ENCODE measurements at places on chromosomes 3 and 15.

DNA sequence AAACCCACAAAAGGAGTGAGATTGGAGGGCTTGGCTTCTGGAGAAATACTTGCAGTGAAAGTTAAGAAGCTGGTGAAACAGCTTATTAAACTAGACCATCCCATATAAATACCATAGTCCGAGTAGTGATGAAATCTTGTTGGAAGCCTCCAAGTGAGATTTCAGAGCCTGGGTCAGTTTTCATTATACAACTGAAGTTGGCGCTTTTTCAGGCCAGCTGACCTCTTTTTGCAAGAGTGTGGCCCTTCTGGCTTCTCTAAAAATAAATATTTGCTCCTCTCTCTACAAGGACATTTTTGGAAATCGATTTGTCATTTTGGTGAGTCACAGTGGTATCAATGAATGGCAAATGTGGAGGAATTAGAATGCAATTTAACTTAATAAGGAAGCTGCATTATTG is 51.2 kb upstream of the THRB start:
- no peak for DNase-seq

DNA sequence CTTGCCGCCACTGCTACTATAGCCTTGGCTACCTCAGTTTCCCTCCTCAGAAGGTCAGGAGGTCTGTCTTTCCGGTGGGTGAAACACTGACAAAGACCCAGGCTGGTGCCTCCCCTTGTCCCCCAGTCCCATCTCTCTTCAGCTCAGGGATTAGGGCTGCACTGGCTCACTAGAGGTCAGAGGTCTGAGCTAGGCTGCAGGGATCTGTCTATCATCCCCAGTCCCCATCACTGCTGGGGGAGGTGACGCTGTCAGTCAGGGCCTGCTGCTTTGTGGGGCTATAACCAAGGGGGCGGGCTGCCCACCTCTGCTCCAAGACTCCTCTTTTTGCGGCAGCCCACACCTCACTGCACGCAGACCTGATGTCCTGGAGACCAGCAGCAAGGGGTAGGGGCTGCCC is 13.7 kb downstream of the SEMA3F start:
- no peak for DNase-seq

- peak; percentile 41 for DNase-seq
Observed at GRCh38 chr3:48504051-48504946, at the start of gene SHISA5. Gene SHISA5, minus strand, starts transcription at chr3:48504174. Its CDS starts 80 bp downstream, at chr3:48504094.

GRCh38 chr3:168090306-168091085 is 5.2 kb downstream of the GOLIM4 start:
- no peak for DNase-seq

- no peak for DNase-seq
Observed at GRCh38 chr3:149969110-149969939, 1.4 kb downstream of the PFN2 start.

- DNase-seq: no peak
Observed at GRCh38 chr15:43070893-43071292, 34.9 kb downstream of the UBR1 start.

- no peak for DNase-seq
Observed at GRCh38 chr15:33100314-33100713, 94.2 kb downstream of the FMN1 start.

GRCh38 chr15:40787991-40788390 is 18.2 kb downstream of the C15orf62 start:
- DNase-seq: no peak

- no peak for DNase-seq
Observed at GRCh38 chr3:159664006-159664405, 324.6 kb upstream of the IL12A start.

GRCh38 chr3:45684327-45684892 is 4.8 kb upstream of the SACM1L start:
- DNase-seq: no peak

DNA sequence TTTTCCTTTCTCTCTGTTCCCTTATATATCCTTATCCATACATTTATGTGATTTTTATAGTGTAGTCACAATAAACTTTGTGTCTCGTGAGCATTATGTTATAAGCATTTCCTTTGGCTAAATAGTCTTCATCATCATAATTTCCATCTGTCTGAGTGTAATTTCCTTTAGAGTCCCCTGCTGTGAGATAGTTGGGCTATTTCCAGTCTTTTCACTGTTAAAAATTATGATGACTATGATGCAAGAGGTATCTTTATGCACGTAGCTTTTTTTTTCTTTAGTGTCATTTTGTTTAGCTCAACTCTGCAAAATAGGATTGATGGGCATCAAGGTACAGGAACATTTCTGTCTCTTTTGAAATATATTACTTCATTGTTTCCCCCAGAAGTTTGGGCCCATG is 26.9 kb upstream of the CA12 start:
- DNase-seq: no peak

DNA sequence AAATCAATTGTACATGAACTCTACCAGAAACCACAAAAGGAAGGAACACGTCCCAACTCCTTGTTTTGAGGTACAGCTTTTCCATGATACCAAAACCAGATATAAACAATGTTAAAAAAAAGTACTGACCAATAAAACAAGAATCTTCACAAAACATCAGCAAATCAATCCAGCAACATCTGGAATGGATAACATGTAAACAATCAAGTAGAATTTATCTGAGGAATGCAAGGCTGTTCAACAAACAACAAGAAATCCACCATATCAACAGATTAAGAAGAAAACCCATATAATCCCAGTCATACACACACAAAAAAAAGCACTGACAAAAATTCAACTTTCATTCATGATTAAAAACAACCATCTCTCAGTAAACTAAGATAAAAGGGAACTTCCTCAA is 26.7 kb downstream of the TJP1 start:
- no peak for DNase-seq

DNA sequence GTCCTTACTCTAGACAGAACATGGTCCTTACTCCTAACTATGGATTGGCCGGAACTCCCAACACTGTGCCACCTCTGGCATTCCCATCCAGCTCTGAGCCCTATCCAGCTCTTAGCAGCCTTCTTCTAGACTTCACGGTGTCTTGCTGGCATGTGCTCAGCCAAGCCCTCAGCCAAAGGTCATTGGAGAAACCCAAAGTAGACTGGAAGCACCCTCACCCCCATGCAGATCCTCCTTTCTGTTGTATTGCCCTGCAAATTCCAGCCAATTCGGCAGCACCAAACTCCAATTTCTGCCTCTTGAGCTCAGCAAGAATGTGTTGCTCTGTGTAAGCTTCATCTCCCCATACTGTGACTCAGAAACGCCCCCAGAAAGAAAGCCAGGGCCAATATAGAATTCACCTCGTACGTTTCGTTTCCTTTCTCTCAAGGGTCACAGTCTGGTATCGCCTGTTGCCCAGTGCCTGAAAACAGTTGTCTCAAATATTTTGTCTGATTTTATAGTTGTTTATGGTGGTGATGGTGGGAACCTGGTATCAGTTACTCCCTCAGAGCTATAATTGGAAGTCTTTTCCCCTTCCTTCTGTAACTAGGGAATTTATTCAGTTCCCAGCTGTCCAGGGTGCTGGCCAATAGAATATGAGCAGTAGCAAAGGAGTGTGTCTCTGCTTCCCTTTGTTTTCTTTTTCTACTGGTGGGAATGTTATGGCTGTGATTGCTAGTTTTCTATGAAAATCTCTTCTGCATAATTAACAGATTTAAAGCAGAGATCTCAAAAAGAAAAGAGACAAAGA is 28.4 kb upstream of the EPHB3 start:
- no peak for DNase-seq

GRCh38 chr3:43632269-43632733 is 10.5 kb upstream of the ANO10 start:
- DNase-seq: no peak

Data from activated T-cell treated with anti-CD3 and anti-CD28 coated beads for 1 hour (primary cell).